T-cell (primary cell): ENCODE measurements at places on chromosomes 1 and 21. TPM values are rescaled to one million over a fixed set of nuclear protein-coding genes. Genes with fewer than 3 reads are reported as not detected.

- peak; percentile 52 for DNase-seq
- no peak overlapping the region for H3K4me3 ChIP-seq
- no peak overlapping the region for H3K27ac ChIP-seq
These were observed 13.0 kb downstream of the CCDC190 start for GRCh38 chr1:162847839-162848453.

- no peak for DNase-seq
- no peaks in the 10 kb centered on the region for H3K36me3 ChIP-seq
- H3K4me1 ChIP-seq, result peaks cover 18% of the 10 kb centered on the region
- peaks cover 3% of the 10 kb centered on the region for H3K27me3 ChIP-seq
These were observed 3.7 kb downstream of the ATF3 start for GRCh38 chr1:212612041-212612961.

MYBPH gene
- total RNA-seq, result not detected

GRCh38 chr21:17693801-17694200 is 81.1 kb upstream of the BTG3 start:
- no peak overlapping the region for H3K27ac ChIP-seq
- H3K4me3 ChIP-seq, result no peak overlapping the region
- no peaks in the 10 kb centered on the region for H3K36me3 ChIP-seq
- no peak for DNase-seq
- no peaks in the 10 kb centered on the region for H3K4me1 ChIP-seq

GRCh38 chr1:200873116-200873670 is 412 bp downstream of the GPR25 start:
- no peak overlapping the region for H3K27ac ChIP-seq
- peaks cover 4% of the 10 kb centered on the region for H3K4me1 ChIP-seq
- H3K36me3 ChIP-seq, result no peaks in the 10 kb centered on the region
- H3K27me3 ChIP-seq, result peaks cover 32% of the 10 kb centered on the region
- peak overlapping the region; percentile 21 for H3K4me3 ChIP-seq
- no peak for DNase-seq

DNA sequence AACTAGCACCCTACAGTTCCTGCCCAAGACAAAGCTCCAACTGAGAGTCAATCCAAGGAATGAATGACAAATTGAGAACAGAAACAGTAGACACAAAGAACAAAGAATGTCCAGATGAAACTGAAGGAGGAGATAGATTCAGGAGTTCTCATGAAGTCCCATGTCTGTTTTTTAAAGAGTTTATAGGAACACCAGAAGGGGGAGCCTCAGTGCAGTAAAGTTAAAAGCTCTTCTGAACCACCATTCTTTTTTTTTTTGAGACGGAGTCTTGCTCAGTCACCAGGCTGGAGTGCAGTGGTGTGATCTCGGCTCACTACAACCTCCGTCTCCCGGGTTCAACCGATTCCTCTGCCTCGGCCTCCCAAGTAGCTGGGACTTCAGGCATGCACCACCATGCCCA is 323.6 kb downstream of the MRPL39 start:
- no peaks in the 10 kb centered on the region for H3K4me1 ChIP-seq
- no peak overlapping the region for H3K27ac ChIP-seq
- no peak overlapping the region for H3K4me3 ChIP-seq
- H3K27me3 ChIP-seq, result no peaks in the 10 kb centered on the region
- H3K36me3 ChIP-seq, result no peaks in the 10 kb centered on the region

LCE2C gene
- total RNA-seq, result not detected

SPATA45 gene
- total RNA-seq, result not detected

FALEC gene
- total RNA-seq, result 0.73 TPM

DNA sequence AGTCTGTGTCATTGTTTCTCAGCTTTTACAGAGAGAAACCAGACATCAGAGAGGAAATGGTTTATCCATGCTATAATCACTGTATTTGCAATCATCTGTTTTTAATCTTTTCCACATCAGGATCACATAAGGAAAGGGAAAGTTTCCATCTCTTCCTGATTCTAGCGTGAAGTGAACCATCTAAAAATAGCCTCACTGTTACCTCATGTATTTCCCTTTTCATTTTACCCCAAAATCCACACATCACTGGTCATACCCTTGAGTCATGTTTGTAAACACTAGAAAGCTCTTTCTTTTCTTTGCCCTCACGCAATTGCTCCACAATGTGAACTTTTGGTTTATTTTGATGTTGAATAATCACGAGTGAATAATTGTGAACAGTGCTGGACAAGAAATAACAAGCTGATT is 146.0 kb downstream of the PLA2G4A start:
- H3K27me3 ChIP-seq, result no peaks in the 10 kb centered on the region
- H3K4me3 ChIP-seq, result no peak overlapping the region
- no peaks in the 10 kb centered on the region for H3K4me1 ChIP-seq
- H3K27ac ChIP-seq, result no peak overlapping the region

DNA sequence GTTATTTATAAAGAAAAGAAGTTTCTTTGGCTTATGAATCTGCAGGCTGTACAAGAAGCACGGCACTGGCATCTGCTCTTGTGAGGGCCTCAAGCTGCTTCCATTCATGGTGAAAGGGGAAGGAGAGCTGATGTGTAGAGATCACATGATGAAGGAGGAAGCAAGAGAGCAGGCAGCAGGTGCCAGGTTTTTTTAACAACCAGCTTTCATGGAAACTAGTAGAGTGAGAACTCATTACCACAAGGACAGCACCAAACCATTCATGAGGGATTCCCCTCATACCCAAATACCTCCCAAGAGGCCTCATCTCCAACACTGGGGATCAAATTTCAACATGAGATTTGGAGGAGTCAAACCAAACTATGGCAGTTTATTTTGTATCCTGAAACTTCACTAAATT is 85.8 kb upstream of the CAMK1G start:
- H3K4me1 ChIP-seq, result no peaks in the 10 kb centered on the region
- no peaks in the 10 kb centered on the region for H3K27me3 ChIP-seq
- no peak for DNase-seq
- H3K36me3 ChIP-seq, result no peaks in the 10 kb centered on the region
- H3K4me3 ChIP-seq, result no peak overlapping the region
- no peak overlapping the region for H3K27ac ChIP-seq

- H3K27me3 ChIP-seq, result peaks cover 8% of the 10 kb centered on the region
- H3K4me1 ChIP-seq, result no peaks in the 10 kb centered on the region
- no peak overlapping the region for H3K4me3 ChIP-seq
These were observed 26.1 kb downstream of the RGS4 start for GRCh38 chr1:163095213-163095612.

UBASH3A gene
- 59.1 TPM for total RNA-seq

DNA sequence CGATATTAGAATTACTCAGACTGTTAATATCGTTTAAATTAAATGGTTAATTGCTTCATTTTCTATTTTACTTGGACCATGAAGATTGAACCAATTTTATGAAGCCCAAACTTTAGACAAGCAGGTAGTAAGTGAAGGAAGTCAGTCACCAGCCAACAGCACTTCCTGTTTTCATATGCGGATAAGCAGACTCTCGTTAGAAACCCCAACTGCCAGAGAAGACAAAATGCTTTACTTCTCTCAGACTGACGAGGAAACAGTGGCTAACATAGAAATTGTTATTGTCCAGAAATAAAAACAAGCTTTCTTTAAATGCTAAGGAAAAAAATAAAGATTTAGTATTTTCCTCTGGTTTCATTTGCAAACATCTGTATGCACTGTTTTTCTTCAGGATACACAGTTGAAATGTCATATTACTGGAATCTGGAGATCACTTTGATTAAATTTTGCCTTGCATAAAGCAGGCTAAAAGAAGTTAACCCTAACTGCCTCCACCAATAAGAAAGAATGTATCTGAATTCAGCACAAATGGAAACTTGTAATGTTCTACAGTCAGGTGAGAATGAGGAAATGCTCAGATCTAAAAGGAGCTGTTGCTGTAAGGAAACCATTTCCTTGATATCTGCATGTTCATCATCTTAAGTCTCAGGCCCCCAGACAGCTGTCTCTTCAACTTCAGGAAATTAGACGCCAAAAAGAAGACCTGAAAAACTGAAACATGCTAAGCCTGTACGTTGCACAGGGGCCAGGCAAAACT is 129.8 kb upstream of the SAMSN1 start:
- H3K36me3 ChIP-seq, result no peaks in the 10 kb centered on the region
- H3K27ac ChIP-seq, result peak overlapping the region; percentile 95
- no peaks in the 10 kb centered on the region for H3K27me3 ChIP-seq

GRCh38 chr1:112322983-112323678 is 72.9 kb upstream of the CTTNBP2NL start:
- no peak for DNase-seq
- no peak overlapping the region for H3K27ac ChIP-seq
- H3K36me3 ChIP-seq, result no peaks in the 10 kb centered on the region
- no peak overlapping the region for H3K4me3 ChIP-seq
- H3K27me3 ChIP-seq, result peaks cover 5% of the 10 kb centered on the region
- no peaks in the 10 kb centered on the region for H3K4me1 ChIP-seq

GRCh38 chr1:169513208-169513607 is 27.5 kb upstream of the SLC19A2 start:
- peaks cover 3% of the 10 kb centered on the region for H3K4me1 ChIP-seq
- H3K27me3 ChIP-seq, result no peaks in the 10 kb centered on the region
- no peak overlapping the region for H3K4me3 ChIP-seq
- no peaks in the 10 kb centered on the region for H3K36me3 ChIP-seq
- no peak overlapping the region for H3K27ac ChIP-seq
- DNase-seq, result no peak

MIXL1 gene
- not detected for total RNA-seq

- no peaks in the 10 kb centered on the region for H3K36me3 ChIP-seq
- no peaks in the 10 kb centered on the region for H3K27me3 ChIP-seq
- no peak overlapping the region for H3K4me3 ChIP-seq
- DNase-seq, result no peak
- no peaks in the 10 kb centered on the region for H3K4me1 ChIP-seq
- H3K27ac ChIP-seq, result no peak overlapping the region
These were observed 88.5 kb upstream of the NFASC start for GRCh38 chr1:204782118-204782700.

GRCh38 chr1:208510192-208510952 is 266.2 kb upstream of the PLXNA2 start:
- H3K27me3 ChIP-seq, result no peaks in the 10 kb centered on the region
- H3K36me3 ChIP-seq, result no peaks in the 10 kb centered on the region
- no peak overlapping the region for H3K27ac ChIP-seq
- DNase-seq, result no peak
- no peaks in the 10 kb centered on the region for H3K4me1 ChIP-seq
- no peak overlapping the region for H3K4me3 ChIP-seq

ZBED6 gene
- total RNA-seq, result 27.7 TPM

SNX27 gene
- total RNA-seq, result 33.0 TPM

DNA sequence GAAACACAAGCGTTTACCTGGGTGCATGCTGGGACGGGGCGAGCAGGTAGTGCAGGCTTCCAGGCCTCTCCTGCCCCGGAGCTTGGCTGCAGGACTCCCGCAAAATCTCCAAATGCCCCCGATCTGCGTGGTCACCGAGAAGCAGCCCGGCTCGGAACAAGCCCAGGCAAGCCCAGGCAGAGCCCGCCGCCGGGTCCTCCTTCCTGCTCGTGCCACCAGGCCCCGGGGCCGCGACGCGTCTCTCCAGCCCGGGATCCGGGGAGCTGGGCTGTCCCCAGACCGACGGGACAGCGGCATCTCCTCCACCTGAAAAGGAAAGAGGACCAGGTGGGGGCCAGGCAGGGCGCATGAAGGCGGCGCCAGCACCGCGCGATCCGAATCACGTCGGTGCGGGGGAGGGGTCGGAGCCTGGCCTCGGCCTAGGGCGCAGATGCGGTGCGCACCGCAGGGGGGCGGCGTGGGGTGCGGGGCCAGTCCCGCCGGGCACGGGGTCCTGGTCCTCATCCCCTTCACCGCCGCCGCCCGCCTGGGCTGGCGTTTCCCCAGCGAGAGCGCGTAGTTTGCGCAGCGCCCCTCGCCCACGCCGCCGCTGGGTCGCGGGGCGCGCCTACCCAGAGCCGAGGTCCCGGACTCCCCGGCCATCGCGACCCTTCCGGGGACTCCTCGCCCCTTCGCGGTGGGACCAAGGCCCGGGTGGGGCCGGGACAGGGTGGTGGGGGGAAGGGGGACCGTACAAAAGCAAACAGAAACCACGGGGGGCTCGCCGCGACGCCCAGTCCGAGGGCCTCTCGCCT is 52.4 kb upstream of the H6PD start:
- H3K27ac ChIP-seq, result no peak overlapping the region
- peak overlapping the region; percentile 67 for H3K4me3 ChIP-seq
- H3K36me3 ChIP-seq, result no peaks in the 10 kb centered on the region
- DNase-seq, result no peak
- H3K4me1 ChIP-seq, result peaks cover 2% of the 10 kb centered on the region

GRCh38 chr1:80369780-80370179 is 1363.2 kb upstream of the ADGRL4 start:
- DNase-seq, result no peak
- no peaks in the 10 kb centered on the region for H3K27me3 ChIP-seq
- H3K36me3 ChIP-seq, result no peaks in the 10 kb centered on the region
- H3K27ac ChIP-seq, result no peak overlapping the region

DNA sequence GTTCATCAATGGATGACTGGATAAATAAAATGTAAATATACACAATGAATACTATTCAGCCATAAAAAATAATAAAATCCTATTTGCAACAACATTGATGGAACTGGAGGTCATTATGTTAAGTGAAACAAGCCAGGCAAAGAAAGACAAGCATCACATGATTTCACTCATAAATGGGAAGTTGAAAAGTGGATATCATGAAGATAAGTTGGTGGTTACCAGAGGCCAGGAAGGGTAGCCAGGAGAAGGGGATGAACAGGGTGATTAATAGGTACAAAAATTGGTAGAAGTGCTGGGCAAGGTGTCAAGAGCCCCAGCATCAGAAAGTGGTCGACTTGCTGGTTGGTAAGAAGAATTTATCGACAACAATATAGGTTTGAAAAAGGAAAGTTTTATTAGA is 1.3 kb upstream of the PARK7 start:
- peaks cover 17% of the 10 kb centered on the region for H3K36me3 ChIP-seq
- H3K27me3 ChIP-seq, result no peaks in the 10 kb centered on the region
- H3K27ac ChIP-seq, result peak overlapping the region; percentile 89
- H3K4me3 ChIP-seq, result no peak overlapping the region

GRCh38 chr1:231666937-231667608 is 40.5 kb downstream of the DISC1 start:
- no peaks in the 10 kb centered on the region for H3K4me1 ChIP-seq
- H3K36me3 ChIP-seq, result no peaks in the 10 kb centered on the region
- H3K27ac ChIP-seq, result no peak overlapping the region
- H3K27me3 ChIP-seq, result no peaks in the 10 kb centered on the region
- no peak for DNase-seq
- no peak overlapping the region for H3K4me3 ChIP-seq

DNA sequence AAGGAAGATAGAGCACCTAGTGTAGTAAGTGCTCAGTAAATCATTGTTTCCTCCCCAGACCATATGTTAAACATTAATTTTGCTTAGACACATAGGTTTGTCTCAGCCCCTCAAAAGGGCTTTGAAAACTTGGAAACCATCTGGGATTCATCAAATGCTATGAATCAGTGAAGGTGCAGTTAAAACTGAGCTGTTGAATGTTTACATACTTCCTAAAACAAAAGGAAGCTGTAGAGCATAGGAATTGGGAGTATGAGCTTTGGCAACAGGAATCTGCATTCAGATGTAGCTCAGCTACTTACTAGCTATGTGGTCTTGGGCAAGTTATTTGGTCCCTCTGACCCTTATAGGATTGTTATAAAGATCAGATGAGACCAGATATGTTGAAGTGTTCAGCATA is 18.7 kb upstream of the PODN start:
- no peaks in the 10 kb centered on the region for H3K27me3 ChIP-seq
- DNase-seq, result no peak
- H3K4me3 ChIP-seq, result no peak overlapping the region
- H3K4me1 ChIP-seq, result no peaks in the 10 kb centered on the region
- H3K36me3 ChIP-seq, result no peaks in the 10 kb centered on the region

SLAMF7 gene
- total RNA-seq, result 25.5 TPM

LAD1 gene
- total RNA-seq, result not detected
